Tibial artery (tissue), 4 donors: ENCODE measurements at places on chromosomes 12 and 14.
A peak's percentile ranks its signal among the peaks of the same experiment; 100 is the strongest.

- no peak for DNase-seq
Observed at GRCh38 chr14:49930720-49931119, 37.8 kb downstream of the ARF6 start.

- no peak for DNase-seq
Observed at GRCh38 chr14:92513966-92514843, 624 bp downstream of the RIN3 start.

DNA sequence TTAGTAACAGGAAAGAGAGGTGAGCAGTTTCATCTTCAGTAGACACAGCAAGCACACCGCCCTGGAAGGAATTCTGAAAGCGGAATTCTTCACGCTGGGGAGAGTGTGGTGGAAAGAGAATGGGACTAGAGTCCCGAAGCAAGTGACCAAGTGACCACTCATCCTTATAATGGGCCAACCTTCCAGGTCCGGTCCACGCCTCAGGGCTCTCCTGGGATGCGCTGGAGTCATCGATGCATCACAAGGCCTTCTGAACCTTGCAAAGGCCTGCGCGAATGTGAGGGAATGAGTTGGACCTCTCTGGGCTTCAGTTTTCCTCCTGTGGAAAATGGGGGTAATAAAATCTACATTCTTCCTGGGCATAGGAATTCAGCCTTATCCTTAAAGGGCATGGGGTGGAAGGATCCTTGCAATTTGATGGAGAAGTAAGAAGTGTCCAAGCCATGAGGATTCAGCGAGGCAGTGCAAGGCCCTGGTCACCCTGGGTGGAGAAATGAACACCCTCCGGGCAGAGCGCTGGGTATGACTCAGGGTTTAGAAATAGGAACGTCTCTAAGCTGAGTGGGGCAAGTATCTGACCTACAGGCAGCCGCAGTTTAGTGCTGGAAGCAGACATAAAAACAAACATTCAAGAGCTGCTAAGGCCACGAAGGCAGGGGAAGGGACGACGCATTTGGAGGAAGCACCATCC is 97.7 kb downstream of the SETD3 start:
- no peak for DNase-seq

GRCh38 chr14:48008646-48009045 is 333.2 kb upstream of the MDGA2 start:
- DNase-seq, result no peak

DNA sequence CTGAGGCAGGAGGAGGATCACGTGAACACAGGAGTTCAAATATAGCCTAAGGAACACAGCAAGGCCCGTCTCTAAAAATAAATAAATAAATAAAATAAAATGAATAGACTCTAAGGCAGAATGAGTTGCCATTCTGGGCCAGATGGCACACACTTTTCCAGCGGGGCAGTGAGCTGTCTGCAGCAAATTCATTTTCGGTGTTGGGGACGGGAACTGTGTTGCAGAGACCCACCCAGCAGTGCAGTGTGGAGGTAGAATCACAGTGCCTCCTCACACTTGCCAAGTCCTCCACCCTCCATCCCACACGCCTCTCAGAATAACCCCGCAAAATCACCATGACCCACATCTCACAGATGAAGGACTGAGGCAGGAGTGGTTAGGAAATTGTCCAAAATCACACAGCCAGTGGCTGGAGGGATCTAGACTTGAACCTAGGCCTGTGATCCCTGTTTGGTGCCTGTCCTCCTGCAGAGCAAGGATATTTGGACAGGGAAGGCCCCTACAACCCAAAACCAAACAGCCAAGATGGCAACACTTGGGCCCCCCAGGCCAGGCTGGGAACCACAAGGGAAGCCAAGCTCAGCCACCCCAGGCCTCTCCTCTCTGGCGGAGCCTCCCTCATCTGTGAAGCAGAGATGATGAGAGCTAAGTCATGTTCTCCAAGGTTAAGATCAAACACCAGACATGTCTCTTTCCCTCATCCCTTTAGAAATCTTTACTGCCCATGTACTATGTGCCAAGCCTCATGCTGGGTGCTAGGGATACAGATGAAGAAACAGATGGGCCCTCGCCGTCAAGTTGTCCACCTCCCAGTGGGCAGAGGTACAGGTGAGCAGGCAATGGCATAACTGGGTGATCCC is 152.7 kb downstream of the DPF3 start:
- DNase-seq, result peak; percentile 31

DNA sequence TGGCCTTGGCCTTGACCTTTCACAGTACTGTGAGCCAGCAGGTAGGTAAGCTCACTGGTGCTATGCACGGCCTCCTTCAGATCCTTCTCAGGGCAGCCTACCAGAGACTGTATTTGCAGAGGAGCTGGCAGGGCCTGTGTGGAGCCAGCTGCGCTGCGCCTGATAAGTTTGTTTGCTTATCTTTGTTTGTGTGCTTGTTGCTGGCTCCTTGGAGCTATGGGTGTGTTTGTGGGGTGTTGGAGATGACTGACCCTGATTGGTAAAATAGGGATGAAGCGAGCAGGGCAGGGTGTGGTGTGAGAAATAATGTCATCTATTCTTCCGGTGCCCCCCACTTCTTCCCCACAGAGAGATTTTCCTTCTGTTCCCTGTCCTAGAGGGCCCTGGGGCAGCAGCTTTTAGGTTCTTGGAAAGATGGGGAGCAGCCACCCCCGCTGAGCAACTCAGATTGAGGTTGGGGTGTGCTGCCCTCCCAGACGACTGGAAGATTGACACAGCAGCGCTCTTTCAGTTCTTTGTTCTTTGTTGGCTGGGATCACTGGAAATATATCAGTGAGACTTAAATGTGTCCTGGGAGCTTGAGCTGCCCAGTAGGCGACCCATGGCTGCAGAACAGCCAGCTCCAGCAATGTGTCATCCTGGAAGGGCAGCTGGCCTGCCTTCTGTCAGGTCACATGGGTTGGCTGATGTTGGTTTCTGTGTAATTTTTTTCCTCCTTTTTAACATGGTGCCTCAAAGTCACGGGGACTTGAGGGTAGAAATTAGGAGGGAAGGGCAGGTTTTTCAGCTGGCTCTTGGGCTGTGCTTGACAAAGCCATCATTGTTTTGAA is 19.6 kb downstream of the MLXIP start:
- DNase-seq, result peak; percentile 90

DNA sequence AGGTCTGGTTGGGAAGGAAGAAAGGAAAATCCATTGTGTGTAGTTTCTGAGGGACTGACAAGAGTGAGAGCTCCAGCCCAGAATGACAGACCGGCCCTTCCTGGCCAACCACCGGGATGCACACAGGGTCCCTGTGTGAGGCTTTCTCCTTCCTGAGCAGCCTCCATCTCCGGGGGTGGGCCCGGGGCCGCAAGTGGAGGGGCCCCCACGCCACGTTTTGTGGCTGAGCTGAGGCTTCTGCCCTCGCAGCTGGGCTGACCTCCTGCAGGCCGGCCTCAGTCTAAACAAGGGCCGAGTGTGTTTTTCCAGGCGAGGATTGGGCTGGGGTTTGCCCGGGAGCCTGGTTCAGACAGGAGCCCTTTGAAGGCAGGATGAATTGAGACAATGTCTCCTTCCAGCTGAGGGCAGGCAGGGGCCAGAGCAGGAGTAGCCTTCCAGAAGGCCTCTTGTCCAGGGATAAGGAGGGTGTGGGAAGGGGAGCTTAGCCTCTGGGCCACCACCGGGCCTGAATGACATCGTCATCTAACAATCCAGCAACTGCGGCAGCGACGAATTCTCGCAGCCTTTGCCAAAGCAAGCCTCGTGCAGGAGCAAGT is 96.5 kb upstream of the NCOR2 start:
- DNase-seq, result no peak

DNA sequence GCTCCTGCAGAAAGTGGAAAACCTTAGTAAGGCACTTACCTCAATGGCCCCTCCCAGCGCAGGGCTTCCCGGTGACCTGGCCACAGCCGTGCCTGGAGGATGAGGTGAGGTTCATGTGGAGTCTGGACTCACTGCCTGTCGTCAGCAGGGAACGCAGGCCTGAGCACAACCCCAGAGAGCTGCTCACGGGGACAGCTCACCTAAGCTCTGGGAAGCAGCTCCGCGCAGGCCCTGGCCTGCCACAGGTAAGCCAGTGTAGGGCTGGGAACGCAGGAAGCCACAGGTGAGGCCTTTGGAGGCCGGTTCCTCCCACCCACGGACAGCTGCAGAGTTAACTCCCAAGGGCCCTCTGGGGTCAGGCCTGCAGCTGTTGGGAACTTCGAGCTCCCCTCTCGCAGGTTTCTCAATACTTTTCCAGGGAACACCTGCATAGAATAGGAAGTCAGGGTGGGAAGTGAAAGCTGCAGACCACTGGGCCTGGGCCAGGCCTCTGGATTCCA is 32.7 kb downstream of the ANAPC7 start:
- no peak for DNase-seq

DNA sequence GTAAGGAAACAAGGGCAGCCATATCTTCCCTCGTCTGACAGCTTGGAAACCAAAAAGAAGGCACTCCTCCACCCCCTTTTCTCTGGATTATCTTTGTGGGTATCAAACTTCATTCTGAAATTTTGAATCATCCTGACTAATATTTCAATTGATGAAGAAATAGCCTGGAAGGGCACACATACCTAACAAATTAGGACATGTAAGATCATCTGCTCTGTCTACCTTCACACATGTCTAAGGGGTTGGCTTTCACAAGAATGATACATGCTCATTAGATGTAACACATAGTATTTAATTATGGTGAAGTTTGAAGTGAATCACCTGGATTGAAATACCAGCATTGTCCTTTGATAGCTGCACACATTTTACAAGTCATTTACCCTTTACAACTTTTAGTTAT is 348.1 kb upstream of the RPL10L start:
- no peak for DNase-seq

DNA sequence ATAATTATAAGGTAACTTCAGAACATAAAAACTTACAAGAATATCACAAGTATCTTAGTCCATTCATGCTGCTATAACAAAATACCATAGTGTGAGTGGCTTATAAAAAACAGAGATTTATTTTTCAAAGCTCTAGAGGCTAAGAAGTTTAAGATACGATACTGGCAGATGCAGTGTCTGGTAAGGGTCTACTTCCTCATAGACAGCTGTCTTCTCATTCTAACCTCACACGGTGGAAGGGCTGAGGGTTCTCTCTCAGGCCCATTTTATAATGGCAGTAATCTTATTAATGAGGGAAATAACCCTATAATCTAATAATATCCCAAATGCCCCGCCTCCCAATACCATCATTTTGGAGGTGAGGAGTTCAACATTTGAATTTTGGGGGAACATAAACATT is 23.7 kb upstream of the OSBPL8 start:
- DNase-seq, result no peak

DNA sequence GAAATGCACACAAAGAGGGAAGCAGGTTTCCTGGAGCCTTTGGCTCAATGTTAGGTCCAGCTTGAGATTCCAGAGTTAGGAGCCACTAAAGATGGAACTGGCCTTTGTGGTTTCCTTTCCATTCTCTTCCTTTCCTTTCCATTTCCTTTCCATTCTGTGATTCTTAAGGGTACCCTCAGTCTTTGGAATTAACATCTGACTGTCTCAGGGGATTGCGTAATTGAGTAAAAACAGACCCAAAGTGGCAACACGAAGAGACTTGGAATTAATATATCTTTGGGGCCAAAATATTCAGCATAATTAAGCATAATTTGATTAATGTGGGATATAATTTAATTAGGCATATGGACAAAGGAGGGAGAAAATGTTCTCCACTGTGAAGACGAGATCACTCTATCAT is 205.6 kb downstream of the CRADD start:
- no peak for DNase-seq

GRCh38 chr14:64598404-64598803 is 48.6 kb downstream of the PPP1R36 start:
- no peak for DNase-seq

DNA sequence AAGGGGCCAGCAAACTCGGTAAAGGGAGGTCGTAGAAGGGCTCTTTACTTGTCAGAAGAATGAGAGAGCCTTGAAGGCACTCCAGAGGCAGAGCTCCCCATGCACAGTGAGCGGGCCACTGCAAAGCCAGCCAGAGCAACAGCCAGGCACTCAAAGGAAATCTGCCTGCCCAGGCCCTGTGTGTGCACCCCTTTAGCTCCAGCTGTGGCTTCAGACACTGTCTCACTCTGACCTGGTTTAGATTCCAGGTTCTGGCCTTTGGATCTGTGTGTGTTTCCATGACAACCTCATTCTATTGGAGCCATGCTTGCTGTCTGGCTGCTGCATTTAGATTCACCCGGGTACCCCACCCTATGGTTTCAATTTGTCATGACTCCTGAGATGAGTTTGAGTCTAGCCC is 170.3 kb downstream of the CAPZA3 start:
- no peak for DNase-seq

DNA sequence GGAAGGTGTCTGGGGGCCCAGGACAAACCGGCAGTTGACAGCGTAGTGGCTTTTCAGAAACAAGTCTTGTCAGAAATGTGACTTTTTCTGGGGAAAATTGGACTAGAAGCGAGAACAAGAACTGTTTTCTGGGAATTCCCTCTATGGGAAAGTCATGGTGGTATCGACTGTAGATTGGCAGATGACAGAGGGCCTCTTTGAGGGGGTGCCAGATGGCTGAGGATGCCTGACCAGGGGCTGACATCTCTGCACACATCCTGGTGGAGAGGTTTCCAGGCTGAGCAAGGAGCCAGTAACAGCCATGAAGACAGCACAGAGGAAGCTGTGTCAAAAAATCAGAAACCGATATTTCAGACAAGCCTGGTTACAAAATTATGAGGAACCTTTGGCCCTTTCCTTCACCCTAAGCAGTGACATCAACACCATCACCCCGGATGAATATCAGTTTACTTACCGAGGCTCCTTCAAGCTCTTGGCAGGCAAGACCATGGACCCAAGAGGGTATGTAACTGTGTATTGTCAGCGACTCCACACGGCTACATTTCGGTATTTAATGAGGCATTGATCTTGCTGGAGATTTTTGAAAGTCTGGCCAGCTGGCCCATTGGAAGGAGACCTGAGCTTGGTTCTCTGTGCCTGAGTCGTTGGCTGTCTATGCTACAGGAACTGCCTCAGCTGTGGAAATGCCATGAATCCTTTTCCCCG is 1525.3 kb upstream of the TMEM132C start:
- DNase-seq, result no peak

- DNase-seq, result no peak
Observed at GRCh38 chr14:34258318-34258717, 203.7 kb downstream of the SPTSSA start.

DNA sequence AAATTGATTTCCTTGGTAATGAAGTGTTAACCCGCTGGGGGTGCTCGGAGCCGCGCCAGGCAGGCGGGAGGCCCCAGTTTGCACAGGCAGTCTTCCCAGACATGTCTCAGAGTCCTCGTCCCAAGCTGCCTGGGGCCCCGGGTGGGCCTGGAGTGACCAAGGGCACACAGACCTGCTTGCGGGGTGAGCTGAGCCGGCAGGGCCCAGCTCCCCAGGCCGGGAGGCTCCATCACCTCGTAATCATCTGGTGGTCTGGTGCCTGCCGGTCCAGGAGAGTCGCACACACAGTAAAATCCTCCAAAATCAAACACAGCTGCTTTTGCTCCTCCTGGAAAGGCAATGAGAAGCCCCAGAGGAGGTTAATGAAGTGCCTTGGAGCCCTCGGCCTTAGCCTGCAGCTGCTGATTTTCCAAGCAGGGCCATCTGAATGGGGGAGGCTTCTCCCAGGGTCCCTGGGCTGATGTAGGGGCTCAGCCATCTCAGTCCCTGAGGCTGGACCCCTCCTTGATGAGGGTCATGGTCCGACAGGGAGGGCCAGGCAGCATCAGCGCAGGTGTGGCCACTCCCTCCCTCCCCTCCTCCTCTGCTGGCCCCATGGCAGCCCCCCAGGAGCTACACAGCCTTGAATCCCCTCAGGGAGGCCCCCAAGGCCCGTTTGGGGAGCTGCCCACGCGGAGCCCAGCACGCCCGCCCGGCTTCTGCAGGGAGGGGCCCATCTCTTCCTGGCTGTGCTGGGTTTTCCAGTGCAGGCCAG is 39.4 kb upstream of the FBRSL1 start:
- no peak for DNase-seq

GRCh38 chr12:109517619-109518018 is 40.2 kb downstream of the UBE3B start:
- no peak for DNase-seq

- DNase-seq, result peak; percentile 86
Observed at GRCh38 chr12:116319898-116320621, 42.6 kb upstream of the MED13L start.
